ENCODE measurements at places on chromosomes 4 and X. TPM values are rescaled to one million over a fixed set of nuclear protein-coding genes. Genes with fewer than 3 reads are reported as not detected.

DNA sequence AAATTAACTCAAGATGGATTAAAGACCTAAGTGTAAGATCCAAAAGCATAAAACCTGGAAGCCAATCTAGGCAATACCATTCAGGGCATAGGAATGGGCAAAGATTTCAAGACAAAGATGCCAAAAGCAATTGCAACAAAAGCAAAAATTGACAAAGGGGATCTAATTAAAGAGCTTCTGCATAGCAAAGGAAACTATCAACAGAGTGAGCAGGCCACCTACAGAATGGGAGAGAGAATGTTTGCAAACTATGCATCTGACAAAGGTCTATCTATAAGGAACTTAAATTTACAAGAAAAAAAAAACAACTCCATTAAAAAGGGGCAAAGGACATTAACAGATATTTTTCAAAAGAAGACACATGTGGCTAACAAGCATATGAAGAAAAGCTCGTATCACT, 171.9 kb downstream of the RAB28 start:
- H3K4me3 ChIP-seq = no peak overlapping the region
- no peak for DNase-seq
- 0 out of 2 replicates have a peak, but pooled peaks cover 3% of the 10 kb centered on the region for H3K36me3 ChIP-seq

Gene HTR2C
- not detected for total RNA-seq

DNA sequence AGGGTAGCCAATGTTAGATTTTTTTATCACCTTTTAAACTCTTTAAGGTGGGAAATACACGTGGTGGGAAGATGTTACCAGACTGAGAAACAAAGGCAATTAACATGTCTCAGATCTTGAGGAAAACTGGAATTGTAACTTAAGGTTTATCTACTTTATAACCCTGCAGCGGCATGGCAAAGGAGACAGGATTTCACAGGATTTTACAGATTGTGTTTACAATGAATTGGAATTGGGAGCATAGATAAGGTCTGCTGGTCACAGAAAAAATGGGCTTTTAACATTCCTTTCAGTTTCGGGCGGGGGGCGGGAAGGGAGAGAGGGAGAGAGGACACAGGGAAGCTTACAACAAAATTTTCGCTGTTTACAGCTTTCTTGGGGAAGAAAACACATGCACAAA, 467.5 kb upstream of the CT83 start:
- DNase-seq = no peak
- no peaks in the 10 kb centered on the region for H3K36me3 ChIP-seq
- H3K27me3 ChIP-seq = no peaks in the 10 kb centered on the region
- H3K4me3 ChIP-seq = no peak overlapping the region

Gene MYL5
- 50.5 TPM for total RNA-seq

DNA sequence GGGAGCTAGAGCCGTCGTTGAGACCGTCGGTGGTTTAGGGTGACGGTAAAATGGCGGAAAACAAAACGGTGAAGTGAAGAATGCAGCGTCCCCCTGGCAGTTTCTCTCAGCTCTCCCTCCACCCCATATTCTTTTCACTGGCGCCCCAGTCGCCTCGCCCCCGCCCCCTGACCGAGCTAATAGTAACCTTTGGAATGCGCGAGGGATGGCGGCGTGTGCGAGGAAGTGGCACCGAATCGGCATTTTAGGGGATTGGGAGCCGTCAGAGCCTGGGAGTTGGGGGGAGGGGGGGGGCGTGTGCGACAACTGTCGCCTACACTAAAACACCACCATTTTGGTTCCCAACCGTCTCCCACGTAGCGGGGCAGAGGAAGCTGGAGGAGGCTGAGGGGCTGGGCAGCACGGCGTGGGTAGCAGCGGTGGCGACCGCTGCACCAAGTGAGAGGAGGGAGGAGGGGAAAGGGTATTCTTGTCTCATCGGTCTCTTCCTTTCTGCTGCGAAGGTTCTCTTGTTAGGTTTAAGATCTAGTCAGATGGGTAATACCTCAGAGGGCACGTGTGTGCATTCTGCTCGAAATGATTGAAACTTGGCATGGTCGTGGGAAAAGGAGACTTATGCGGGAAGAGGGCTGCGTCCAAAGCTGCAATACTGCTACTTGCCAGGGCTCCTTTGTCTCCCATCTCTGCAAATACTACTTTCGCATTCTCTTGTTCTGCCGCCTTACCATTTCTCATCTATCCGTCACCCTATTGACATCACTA, 840 bp downstream of the ZNF711 start:
- H3K4me3 ChIP-seq = peak overlapping the region; percentile 72
- H3K4me1 ChIP-seq = peaks cover 14% of the 10 kb centered on the region
- DNase-seq = peak; percentile 73
- H3K27me3 ChIP-seq = no peaks in the 10 kb centered on the region

DNA sequence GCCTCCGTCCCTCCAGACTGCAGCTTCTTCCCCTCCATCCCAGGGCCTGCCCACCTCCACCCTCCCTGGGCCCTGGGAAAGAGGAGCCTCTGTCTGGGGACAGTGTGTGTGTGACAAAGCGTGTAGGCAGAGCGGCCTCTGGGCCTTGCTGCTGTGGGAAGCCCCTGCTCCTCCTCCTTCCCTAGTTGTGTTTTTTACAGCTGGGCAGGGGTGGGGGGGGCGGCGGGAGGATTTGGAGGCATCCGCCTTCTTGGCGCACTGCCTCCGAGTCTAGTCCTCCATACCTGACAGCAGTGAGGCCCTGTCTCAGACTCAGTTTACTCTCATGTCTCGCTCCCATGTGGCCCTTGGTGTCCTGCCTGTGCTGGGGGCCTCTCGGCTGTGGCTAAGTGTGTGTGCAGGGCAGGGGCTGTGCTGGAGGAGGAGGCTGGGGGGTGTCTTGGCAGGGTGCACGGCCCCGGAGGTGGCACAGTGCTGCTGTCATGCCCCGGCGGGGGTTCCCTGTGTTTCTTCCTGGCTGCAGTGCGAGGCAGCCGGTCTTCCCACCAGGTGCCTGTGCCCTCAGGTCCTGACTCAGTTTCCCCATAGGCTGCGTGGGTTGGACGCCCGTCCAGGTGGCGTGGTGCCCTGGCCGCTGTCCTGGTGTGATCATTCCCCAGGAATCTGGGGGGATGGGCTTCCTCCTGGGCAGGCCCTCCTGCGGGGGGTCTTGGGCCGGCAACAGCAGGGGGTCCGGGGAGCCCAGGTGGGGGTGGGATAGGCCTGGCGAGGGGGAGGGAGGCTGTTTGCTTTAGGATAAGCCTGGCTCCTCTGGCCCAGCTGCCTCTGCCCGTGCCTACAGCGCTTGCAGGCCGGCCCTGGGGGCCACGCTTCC, 7.0 kb downstream of the FGFRL1 start:
- peaks cover 12% of the 10 kb centered on the region for H3K4me1 ChIP-seq
- no peak overlapping the region for H3K4me3 ChIP-seq
- no peak overlapping the region for H3K27ac ChIP-seq
- H3K27me3 ChIP-seq = no peaks in the 10 kb centered on the region
- no peaks in the 10 kb centered on the region for H3K36me3 ChIP-seq

DNA sequence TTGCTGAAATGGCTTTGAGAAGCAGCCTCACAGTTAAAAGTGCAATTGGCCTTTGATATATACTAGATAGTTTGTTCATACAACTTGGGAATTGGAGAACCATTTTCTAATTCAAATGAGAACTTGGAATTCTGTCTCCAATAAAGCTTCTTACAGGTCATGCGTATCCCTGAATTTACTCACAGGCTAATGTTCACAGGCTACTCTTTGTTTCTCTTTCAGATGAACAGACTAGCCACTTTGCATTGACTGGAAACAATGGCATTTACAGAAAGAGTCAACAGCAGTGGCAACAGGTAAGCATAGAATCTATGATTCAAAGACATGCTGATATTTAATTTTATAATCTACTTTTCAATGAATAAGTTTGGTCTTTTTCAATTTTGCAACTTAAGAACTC, 13.5 kb downstream of the AFF1 start:
- no peak overlapping the region for H3K4me3 ChIP-seq
- DNase-seq = no peak
- no peaks in the 10 kb centered on the region for H3K36me3 ChIP-seq
- H3K27me3 ChIP-seq = no peaks in the 10 kb centered on the region
- H3K27ac ChIP-seq = no peak overlapping the region
